ENCODE measurements at places on chromosomes 2 and 18.

GRCh38 chr18:72692595-72692994 lies 148.5 kb upstream of the CBLN2 start:
- no peak for DNase-seq

GRCh38 chr2:29767606-29768335 lies 153.6 kb downstream of the ALK start:
- DNase-seq, result no peak

DNA sequence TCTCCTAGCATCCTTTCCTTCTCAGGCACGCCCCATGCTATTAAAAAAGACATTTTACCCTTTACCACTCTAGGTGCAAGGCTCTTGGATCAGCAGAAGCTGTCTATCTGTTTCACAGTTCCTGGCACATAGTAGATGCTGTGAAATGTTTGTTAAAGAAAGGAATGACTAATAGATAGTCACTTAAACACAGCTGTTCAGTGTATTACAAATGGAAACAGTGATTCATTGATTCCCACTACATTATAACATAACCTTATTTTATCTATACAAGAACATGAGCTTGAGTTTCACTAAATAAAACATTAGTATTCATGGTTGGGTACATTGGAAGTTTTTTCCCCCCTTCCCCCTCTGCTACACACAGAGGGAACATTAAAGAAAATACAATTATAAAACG lies 142.1 kb downstream of the ASXL3 start:
- no peak for DNase-seq

GRCh38 chr2:12819103-12819475 lies 102.4 kb downstream of the TRIB2 start:
- DNase-seq, result no peak

DNA sequence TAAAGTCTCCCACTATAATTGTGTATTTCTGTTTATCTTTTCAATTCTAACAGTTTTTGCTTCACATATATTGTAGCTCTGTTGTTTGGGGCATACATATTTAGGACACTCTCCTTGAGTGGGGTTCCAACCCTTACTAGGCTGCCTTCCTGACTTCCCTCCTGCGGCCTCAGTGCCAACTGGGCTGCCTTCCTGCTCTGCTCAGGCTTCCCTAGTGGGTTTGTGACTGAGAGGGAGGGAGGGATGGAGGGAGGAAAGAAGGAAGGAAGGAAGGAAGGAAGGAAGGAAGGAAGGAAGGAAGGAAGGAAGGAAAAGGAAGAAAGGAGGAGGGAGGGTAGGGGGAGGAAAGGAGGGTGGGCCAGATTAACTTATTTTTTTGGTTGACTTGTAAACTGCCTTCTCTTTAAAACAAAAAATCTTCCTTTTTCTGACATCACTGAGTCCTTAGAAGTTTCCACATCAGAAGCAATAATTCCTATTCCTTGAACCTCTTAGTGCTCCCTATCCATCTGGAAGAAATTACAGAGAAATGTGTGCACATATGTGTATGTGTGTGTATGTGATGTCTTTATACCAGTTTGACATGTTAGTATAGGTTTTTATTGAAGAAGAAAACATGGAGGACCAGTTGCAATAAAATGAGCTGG lies 145.4 kb upstream of the PGAP1 start:
- DNase-seq, result no peak

- DNase-seq, result no peak
Measured at GRCh38 chr18:52764316-52764715, 424.3 kb downstream of the DCC start.

- no peak for DNase-seq
Measured at GRCh38 chr2:39325966-39326365, 82.2 kb upstream of the CDKL4 start.

DNA sequence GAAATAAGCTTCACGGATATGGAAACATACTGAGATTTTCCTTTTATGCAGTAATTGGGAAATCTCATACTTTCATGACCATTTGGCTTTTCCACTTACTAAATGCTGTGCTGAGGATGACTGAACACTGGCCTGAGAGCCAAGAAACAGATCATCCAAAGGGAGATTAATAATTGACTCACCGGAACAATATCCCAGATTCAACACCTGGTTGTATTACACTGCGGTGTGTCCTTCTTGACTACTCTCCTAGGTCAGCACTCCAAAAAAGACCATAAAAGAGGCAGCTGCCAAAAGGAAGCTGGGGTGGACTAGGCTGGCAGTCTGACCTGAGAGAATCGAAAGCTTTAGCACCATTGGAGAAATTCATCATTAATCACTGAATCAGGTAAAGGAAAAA lies 469.1 kb downstream of the CBLN2 start:
- no peak for DNase-seq

DNA sequence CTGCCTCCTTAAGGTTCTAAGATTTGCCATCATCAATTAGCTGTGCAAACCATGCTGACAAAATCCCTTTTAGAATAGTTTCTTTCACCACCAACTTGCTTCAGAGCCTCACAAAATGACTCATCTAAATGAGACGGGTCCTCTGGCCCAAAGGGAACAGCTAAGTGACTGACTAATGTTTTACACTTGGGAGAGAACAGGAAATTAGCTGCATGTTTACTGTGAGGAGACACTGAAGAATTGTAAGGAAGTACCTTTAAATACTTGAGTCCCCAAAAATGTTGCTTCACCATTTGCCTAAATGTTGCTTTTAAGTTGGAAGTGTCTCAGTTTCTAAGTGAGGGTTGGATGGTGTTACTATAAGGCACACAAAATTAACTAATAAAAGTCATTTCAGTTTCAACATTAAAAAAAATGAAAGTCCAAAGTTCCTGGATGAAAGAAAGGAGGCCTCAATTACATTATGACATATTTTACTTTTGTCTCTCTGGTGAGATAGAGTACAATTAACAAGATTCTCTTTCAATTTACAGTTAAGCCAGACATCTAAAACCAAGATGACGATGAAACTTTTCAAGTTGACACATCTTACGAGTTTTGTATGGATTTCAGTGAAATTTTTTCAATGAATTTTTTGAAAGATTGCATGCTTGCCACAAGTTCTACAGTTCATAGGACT lies 229.1 kb upstream of the FN1 start:
- DNase-seq, result no peak

DNA sequence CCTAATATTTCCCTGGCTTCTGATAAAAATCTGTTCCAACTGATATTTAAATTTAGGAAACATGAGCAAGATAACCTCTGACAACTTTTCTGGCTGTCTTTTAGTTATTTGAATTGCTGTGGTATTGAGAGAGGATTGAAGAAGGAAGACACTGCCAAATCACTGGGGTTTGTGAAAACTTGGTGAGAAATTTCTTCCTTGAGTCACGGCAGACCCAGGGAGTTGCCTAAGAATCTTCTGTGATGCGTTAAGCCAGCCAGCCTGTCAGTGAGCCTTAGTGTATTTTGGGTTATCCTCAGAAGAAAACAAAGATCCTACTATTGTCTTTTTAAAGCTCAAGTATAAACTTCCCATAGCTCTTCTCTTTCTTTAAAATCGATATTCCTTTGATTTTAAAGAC lies 17.5 kb upstream of the DOK6 start:
- no peak for DNase-seq

- no peak for DNase-seq
Measured at GRCh38 chr2:29561181-29561580, 360.2 kb downstream of the ALK start.

- no peak for DNase-seq
Measured at GRCh38 chr18:45284174-45284573, 331.1 kb upstream of the SLC14A2 start.

GRCh38 chr2:167726788-167727187 lies 520.6 kb downstream of the STK39 start:
- no peak for DNase-seq

- DNase-seq, result no peak
Measured at GRCh38 chr2:7358865-7359447, 441.7 kb downstream of the RNF144A start.

GRCh38 chr2:152400607-152401214 lies 65.7 kb downstream of the FMNL2 start:
- DNase-seq, result no peak

DNA sequence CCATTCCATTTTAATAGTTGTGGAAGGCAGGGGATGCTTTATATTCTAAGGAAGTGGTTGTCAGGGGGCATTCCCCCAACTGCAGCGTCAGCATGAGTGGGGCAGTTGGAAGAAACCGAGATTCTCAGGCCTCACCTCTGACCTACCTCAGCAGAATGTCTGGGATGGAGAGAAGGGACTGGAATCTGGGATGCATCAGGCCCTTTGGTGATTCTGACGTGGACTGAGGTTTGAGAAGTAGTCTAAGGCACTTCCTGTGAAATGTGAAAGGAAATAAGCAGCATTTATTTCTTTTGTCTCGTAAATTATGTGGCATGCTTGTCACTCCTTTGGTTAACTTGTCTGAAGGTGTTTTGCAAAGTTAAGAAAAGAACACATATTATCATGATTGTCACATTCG lies 540.7 kb upstream of the NETO1 start:
- DNase-seq, result no peak

- no peak for DNase-seq
Measured at GRCh38 chr2:219178377-219179175, 501 bp downstream of the RETREG2 start.

- DNase-seq, result peak; percentile 43
Measured at GRCh38 chr2:240604291-240604938, 17.9 kb downstream of the CAPN10 start.

All from spinal cord (tissue), 10 donors.